ENCODE measurements at places on chromosomes 16 and 17.

- DNase-seq: no peak
These were observed 40.2 kb upstream of the PLCG2 start for GRCh38 chr16:81738783-81739496.

DNA sequence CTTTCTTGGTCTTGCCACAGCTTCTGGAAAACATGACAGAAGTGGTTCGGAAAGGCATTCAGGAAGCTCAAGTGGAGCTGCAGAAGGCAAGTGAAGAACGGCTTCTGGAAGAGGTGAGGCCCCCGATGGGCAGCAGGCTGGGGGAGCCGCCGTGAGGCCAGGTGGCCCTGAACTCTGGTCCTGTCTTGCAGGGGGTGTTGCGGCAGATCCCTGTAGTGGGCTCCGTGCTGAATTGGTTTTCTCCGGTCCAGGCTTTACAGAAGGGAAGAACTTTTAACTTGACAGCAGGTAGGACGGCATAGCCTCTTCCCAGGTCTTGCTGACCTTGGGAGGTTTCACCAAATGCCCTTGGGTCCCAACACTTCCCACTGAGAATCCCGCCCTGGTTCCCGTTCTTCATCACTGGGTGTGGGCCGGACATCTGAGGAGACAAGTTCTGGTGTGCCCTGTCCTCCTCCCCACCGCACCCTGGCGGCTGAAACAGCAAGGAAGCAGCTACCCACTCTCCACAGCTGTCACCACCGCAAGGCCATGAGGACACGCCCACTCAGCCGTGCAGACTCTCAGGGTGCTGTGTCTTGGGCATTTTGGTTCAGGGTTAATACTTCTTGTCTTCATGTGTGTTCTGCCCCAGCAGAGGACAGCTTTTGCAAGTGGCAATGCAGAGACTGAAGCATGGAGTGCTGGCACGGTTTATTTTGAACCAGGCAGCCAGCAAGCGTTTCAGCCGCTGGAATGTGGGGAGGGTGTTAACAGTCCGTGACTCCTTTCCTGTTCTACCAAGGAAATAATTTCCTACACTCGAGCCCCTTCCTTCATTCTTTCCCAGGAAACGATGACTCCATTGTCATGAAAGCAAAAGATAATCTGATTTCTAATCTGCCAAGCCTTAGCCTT lies 21.4 kb downstream of the NTAN1 start:
- no peak for DNase-seq

GRCh38 chr17:59105852-59106462 lies 723 bp downstream of the TRIM37 start:
- DNase-seq: peak; percentile 31

- no peak for DNase-seq
These were observed 7.6 kb downstream of the CA10 start for GRCh38 chr17:52150935-52151334.

DNA sequence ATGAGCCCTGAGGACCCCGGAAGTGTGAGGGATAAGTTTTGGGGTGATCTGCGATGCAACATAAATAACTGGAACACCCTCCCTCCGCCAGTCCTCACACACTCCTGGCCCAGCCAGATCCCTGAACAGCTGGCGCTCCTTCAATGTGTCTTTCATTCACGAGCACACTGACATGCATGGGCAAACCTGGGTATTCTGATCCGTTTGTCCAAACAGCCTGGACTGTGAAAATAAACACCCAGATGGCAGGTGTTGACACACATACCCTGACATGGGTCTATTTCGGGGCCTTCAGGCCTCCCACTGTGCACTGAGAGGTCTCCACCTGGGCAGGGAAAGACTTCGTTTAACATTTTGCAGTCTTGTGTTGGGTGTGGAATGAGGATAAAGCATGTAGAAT lies 3.0 kb upstream of the CPNE2 start:
- no peak for DNase-seq

GRCh38 chr16:48155926-48156789 lies at the start of gene ABCC12:
ABCC12 (minus strand) TSS chr16:48155993; CDS start chr16:48146424, 9,569 bp downstream.
- no peak for DNase-seq

DNA sequence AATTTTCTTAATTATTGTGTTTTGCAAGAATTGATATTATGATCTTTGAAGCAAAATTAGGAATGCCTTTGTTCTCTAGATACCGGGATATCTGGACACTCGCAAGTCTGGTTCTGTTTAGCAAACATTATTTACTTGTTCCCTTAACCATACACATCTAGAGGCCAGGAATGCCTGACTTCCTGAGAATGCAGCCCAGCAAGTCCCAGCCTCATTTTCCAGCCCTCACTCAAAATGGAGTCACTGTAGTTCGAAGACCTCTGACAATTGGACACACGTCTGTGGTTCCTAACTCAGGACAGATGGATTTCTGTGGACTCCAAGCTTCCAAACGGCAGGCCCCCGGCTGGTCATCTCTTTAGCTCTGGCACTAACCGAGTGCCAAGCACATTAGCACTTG lies 355.4 kb upstream of the RBFOX1 start:
- DNase-seq: no peak

DNA sequence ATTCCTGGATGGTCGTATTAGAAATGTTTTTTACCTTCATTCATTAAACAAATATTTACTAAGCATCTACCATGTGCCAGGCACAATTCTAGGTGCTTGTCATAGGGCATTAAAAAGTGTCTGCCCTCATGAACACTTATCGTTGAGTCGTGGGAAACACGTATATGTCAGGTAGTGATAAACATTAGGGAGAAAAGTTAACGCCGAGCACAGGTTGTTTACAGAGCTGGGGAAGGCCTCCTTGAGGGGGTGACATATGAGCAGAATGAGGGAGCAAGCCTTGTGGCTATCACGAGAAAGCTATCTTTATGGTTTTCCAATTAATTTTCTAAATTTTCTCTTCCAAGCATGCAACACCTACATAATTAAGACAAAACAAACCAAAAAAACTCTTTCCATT lies 985 bp upstream of the ZNF213 start:
- DNase-seq: no peak
